ENCODE measurements at places on chromosomes 1 and 21.

DNA sequence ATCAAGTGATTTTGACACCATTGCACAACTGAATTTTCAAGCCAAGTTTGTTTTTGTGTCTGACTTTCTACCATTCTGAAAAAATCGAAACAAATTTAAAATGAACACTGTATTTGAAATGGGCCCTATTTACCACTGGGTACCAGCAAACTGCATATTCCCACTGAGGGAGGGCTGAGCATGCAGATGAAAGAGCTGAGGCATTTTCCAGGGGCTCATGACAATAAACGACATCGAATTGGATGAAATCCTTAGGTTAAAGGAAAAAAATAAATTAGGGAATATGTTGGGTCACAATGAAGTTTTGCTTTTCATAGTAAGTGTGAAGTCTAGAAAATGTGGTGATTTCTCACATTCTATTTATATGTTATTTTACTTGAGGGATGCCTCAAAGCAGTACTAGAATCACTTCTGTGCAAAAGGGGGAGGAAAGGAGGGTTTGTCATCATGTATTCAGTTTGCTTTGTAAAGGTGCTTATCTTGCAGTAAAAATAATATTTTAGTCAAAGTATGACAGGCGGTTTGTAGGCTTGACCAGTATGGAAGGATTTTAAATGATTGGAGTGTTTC, 11.2 kb downstream of the ZBTB18 start:
- DNase-seq: no peak

DNA sequence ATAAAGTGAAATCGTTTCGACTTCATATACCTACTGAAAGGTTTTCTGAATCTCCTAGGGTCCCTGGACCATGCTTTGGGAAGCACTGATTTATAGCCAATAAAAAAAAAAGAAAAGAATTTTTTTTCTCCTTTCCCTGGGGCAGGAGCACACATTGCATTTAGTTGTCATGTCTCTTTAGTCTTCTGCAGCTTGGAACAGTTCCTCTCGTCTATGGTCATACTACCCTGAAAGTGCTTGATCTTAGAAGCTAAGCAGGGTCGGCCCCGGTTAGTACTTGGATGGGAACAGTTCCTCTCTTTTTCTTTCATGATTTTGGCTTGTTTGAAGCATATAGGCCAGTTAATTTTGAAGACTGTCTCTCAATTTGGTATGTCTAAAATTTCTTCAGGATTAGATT, 3.7 kb upstream of the SERPINC1 start:
- no peak for DNase-seq

DNA sequence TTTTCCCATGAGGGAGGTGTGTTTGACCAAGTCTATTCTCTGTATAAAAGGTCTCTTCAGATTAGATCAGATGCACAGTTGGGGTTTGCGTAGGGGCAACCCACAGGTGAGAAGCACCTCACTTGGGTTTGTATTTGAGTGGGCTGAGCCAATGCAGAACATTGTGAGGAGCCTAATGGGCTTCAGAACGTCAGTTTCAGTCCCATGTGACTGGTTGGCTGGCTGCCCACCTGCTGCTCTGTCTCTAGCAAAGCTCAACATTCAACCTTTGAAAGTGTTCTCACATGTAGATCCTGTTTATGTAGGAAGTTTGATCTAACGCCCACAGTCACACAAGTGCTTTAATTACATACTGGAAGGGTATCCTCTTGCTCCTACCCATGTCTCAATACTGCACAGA, 105.5 kb downstream of the FASLG start:
- DNase-seq: no peak

GRCh38 chr1:29124366-29125236, 898 bp upstream of the TMEM200B start:
- DNase-seq: no peak

- DNase-seq: no peak
Measured at GRCh38 chr1:147622731-147623130, 47.6 kb downstream of the ACP6 start.

DNA sequence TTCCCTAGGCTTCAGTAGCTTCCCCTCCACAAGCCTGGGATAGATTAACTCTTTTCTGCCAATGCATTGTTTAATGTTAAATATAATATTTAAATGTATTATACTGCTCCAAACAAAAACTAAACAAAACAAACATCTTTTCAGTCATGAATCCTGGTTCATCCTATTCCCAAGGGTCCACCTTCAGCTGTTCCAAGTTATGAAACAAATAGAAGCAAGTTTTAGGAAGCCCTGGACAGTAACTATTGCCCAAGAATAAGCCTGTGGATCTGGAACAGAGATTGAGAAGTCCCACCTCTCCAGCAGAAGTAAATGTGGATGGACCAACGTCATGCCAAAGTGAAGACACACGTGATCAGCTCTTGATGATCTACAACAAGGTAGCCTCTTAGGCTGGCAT, 408.1 kb downstream of the SETD4 start:
- DNase-seq: no peak

- DNase-seq: no peak
Measured at GRCh38 chr1:27118440-27118689, 36.6 kb downstream of the SLC9A1 start.

GRCh38 chr1:167450843-167451242, 67.5 kb downstream of the CD247 start:
- no peak for DNase-seq

GRCh38 chr1:10939654-10940450, 72.6 kb upstream of the TARDBP start:
- DNase-seq: no peak

DNA sequence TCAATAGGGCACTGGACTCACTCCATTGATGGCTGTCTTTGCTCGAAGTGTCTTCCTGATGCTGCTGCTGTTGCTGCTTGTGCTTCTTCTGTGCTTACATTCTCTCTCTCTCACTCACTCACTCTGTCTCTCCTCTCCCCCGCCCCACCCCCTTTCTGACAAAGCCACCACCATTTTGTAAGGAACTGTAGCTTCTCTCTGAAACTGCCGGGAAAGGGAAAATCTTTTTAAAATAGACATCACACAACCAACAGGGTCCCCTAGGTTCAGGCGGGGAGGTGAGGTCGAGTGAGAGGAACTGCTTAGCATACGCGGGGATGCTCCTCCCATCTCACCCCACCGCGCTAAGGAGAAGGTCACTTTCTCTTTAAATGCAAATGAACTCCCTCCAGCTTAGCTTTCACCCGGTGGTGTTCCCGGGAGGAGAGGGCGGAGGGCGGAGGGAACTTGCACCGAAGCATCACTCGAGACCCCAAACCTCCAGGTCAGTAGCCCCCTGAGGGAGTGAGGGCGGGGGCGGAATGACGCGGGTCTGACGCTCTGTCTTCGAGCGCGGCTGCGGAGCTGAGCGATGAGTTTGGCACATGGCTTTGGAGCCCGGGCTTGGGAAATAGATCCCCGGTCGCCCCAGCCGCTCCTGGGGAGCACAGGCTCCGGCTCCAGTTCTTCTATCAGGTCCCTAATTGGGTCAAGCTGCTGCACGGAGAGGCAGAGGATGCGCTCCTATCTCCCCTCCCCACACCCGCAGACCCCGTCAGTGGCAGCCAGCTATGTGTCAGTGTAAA, at the start of gene CCDC28B:
TSS of gene CCDC28B (plus strand) at position 370 of the 785 bp plus-strand sequence. CDS start 1,341 bp downstream, outside the sequence.
- DNase-seq: no peak

- DNase-seq: no peak
Measured at GRCh38 chr21:44520326-44521300, 19.4 kb downstream of the KRTAP10-1 start.

- no peak for DNase-seq
Measured at GRCh38 chr1:55286856-55287602, 71.9 kb upstream of the USP24 start.

GRCh38 chr1:7393136-7393535, 378.0 kb upstream of the VAMP3 start:
- no peak for DNase-seq

GRCh38 chr1:224897529-224898327, 31.7 kb upstream of the DNAH14 start:
- no peak for DNase-seq

GRCh38 chr1:156281281-156281680, 1.3 kb downstream of the SMG5 start:
- DNase-seq: no peak

DNA sequence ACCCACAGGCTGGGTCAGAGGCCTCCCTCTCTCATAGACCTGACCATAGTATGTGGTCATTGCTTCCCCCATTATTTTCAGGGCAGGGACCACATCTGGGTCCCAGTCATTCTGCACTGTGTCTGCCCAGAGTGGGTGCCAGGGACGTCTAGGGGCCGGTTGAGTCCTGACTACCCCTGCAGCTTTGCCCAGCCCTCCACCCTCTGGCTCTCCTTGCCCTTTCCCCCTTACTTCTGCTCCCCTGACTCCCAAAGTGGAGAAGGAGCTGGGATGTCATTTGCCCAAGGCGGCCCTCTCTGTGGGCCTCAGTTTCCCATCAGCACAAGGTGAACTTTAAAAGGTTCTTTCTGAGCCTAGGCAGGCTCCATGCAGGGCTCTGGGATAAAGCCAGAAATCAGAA, 4.3 kb upstream of the TTC22 start:
- no peak for DNase-seq

DNA sequence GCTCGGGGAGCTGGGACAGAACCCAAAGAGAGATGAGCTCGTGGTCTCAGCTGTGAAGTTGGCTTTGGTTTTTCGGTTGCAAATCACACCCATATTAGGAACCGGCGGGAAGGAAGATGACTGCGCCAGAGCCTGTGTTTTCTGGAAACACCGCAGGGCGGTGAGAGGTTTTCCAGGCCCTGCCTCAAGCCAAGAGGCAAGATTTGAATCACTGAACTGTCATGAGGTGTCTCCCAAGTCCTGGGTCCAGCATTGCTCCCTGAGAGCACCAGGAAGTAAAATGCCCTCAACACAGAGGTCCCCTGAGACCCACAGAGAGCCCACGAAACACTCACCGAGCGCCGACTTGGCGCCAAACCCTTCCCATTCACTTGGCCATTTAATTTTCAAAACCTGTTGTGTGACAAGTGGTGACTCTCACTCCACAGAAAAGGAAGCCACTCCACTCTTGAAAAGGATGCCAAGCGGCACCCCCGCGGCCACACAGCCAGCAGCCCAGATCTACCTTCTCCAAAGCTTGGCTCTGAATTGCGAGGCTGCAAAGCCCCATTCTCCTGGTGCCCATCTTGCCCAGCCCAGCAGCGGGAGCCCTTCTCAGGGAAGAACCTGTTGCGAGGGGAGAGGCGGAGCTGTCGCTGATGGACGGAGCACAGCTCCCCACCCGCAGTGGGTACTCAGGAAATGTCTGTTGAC, 99.0 kb upstream of the RUNX3 start:
- DNase-seq: no peak

DNA sequence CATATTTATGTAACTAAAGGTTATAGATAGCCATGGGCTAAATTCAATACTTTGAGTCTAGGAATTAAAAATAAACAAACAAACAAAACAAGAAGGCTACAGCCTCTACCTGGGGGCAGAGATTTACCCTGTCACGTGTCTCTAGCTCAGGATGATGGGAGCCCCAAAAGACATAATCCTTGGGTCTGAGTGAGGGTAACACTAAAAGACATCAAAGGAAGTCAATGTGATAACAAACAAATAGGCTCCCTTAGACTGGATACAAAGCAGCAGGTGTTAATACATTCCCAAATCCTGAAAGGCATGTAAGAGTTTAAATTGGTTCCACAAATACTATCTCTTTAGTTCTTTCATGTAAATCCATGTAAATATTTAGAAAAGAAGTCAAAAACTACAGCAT, 10.7 kb downstream of the MYSM1 start:
- no peak for DNase-seq

DNA sequence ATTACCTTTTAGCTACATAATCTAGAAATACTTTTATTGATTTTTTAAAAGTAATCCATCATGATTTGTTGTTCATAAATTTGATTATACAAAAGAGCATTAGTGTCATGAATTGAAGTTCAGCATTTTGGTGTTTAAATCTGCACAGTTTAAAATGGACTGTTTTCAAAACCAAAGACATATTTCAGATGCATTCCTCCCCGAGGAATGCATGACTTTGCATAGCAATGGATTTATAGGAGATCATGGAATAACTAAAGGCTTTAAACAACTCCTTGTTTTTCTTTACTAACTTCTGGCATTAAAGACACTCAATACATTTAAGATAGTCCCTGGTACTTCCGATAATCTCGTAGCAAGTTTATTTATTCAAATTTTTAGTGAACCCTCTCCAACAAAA, 863.1 kb upstream of the TMPRSS15 start:
- DNase-seq: no peak

DNA sequence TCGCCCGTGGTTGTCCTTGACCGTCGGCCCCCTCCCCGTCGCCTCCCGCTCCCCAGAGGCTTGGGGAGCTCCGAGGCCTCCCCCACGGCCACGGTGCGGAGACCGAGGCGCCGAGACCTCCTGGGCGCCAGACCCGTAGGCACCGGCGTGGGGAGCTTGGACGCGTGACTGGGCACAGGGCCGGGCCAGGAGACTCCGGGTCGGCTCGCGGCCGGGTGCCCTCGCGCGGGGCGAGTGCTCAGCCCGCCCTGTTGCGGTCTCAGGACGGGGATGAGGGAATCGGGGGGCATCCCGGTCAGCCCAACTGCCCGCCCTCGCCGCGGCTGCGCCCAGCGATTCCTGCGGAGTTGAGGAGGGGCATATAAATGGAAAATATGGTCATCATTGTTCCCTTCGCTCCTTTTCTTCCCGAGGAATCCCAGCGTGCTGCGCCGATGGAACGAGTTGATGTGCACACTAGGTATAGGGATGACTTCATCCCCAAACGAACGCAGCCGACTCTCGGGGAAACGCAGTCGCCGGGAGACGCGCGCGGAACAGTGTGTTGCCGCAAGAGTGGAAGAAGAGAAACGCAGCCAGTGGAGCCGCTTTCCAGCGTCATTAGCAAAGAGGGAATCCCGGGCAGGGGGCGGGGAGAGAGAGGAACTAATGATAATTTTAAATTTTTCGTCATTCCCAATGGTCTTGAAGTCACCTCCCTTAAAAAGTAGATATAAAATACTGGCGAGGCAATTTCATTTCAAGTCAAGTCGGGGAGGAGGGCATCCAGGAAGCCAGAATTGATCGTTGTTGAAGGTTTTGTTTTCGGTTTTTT, 747 bp upstream of the ENAH start:
- no peak for DNase-seq
